Left ventricle myocardium inferior (tissue), 1 donor: ENCODE measurements at places on chromosomes 2 and 18.

DNA sequence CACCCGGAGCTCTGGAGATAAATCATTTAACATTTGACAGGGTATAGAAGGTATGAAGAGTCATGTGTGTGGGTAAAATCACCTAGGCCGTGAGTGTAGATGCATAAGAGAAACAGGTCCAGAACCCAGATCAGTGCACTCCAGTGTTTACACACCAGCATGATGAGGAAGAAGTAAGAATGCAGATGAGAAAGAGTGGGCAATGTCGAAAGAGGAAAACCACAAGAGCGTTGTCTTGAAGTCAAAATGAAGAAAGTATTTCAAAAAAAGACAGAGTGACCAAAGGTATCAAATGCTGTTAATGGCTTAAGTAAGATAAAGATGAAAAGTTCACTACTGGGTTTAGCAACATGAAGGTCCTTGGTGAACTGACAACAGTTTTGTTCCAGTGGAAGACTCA lies 32.0 kb upstream of the PLB1 start:
- DNase-seq, result no peak

- DNase-seq, result no peak
Observed at GRCh38 chr2:86047575-86048382, 57.9 kb downstream of the POLR1A start.

GRCh38 chr2:217360781-217361482 lies 501.1 kb upstream of the TNP1 start:
- no peak for DNase-seq

DNA sequence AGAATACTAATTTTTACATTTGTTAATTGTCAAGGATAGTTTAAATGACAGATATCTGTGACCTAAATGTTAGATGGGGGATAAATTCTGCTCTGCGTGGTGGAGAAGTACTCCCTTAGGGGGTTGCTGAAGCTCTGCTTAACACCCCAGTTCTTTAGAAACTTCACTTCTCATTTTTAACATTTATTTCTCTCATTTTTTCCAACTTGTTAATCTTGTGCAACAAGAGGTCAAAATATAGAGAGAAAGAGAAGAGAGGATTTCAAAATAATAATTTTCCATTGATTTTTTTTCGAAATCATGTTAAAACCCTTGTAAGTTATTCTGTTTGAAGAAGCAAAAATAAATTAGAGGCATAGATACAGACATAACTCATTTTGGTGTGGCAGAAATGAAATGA lies 61.3 kb upstream of the SLC8A1 start:
- no peak for DNase-seq

DNA sequence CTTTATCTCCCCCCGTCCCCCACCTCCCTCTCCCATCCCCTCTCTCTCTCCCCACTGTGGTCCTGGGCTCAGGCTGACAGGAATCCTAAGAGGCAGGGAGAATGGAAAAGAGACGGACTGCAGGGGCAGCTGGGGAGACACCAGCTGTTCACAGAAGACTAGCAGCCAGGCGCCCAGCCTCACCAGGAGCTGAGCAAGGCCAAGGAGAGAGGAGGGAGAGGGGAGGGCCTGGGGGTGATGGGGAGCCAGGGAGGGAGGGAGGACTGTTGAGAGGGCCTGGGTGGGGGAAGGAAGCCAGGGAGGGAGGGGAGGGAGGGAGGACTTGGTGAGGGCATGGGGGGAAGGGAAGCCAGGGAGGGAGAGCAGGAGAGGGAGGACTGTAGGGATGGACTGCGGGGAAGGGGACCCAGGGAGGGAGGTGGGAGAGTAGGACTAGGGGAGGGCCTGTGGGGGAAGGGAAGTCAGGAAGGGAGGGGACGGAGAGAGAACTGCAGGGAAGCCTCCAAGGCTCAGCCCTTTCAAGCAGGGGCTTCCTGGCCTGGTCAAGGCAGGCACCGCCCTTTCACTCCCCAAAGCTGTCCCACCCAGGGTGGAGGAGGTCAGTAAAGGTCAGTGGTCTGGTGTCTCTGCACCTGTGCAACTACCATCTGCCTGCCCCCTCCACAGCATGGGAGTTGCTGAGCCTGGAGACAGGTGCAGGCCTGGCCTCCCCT lies 517.7 kb upstream of the MYT1L start:
- no peak for DNase-seq

GRCh38 chr2:52897511-52898044 lies 870.0 kb upstream of the CHAC2 start:
- DNase-seq, result no peak
